ENCODE measurements at places on chromosomes 2 and 18.

DNA sequence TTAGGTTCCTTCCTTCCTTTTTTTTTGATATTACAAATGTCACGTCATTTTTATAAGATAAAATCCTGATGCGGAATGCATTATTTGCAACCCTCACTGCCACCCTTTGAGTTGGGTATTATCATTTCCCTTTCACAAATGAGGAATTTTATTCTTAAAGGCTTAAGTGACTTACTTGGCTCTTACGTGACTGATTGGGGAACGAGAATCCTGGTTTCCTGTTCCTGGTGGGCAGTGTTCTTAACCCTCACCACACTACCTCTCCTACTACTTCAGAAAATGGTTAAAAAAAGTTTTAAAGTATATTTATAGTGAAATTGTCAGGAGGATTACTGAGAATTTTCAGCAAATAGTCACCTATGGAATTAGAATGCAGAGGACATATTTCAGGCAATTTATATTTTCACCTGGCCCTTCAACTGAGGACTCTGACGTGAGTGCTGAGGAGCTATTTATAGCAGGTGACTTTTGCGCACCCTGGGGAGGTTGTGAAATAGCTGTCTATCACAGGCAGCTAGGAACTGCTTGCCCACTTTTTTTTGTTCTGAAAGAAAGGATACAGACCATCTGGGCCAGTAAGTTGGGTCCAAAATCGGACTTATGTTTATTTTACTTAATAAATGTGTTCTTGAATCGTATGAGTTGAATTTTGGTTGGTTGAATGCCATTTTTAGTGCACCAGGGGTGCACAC is 18.7 kb upstream of the RASGRP3 start:
- no peak for DNase-seq

DNA sequence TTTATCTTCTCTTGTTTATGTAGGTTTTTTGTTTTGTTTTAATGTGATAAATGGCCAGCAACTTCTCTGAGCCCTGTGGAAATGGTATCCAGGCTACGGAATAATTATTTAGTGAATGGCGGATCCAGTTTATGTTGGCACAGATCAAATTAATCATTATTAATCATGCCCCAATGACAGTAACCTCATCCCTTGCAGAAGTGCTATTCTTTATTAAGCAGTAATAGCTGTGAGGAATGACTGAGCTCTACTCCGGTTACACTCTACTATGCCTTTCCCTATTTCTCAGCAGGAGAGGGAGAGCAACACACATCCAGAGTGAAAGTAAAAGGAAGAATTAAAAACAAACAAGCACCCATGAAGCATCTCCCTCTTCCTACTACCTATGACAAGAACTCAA is 84.8 kb downstream of the SETBP1 start:
- DNase-seq: no peak

DNA sequence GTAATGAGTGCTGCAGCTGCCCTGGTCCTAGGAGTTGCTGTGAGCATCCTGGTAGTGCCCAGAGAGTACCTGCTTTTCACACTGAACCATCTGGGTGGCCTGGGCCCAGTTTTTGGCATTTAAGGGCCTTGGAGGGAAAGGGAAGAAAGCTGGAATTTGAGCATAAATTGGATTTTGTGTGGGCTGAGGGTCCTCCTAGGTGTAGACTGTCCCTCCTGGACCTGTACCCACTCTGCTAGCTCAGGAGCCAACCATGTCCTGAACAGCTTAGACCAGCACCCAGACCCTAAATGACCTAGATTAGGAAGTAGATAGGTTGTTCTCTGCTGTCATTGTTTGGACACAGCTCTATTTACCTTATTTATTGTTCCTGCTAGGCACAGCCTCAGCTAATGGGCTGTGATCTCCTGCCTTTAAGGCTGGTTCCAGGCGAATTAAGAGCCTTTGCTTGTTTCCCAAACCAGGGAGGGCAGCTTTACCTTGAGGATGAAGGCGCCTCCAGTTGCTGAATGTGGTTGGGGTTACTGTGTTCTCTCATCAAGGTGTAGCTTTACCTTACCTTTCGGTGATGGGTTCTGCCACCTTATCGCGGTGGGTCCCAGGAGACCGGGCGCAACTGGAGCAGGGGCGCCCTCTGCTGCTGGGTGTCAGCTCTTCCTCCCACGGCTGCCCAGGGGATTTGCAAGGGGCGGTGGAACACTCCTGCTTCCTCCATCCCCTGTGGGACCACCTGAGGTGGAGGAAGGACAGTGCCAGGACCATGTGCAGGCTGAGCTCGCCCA is 34.4 kb downstream of the ITGA6 start:
- no peak for DNase-seq

DNA sequence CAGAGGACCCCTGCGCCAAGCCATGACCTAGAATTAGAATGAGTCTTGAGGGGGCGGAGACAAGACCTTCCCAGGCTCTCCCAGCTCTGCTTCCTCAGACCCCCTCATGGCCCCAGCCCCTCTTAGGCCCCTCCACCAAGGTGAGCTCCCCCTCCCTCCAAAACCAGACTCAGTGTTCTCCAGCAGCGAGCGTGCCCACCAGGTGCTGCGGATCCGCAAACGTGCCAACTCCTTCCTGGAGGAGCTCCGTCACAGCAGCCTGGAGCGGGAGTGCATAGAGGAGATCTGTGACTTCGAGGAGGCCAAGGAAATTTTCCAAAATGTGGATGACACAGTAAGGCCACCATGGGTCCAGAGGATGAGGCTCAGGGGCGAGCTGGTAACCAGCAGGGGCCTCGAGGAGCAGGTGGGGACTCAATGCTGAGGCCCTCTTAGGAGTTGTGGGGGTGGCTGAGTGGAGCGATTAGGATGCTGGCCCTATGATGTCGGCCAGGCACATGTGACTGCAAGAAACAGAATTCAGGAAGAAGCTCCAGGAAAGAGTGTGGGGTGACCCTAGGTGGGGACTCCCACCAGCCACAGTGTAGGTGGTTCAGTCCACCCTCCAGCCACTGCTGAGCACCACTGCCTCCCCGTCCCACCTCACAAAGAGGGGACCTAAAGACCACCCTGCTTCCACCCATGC is 3.0 kb downstream of the PROC start:
- DNase-seq: no peak

GRCh38 chr18:64103986-64104385 is 44.9 kb downstream of the LINC00305 start:
- DNase-seq: no peak

GRCh38 chr2:218607436-218608115 is at the start of gene PLCD4:
TSS of gene PLCD4 (plus strand) at chr2:218607899. CDS start at chr2:218615740, 7,841 bp downstream.
- DNase-seq: peak; percentile 16

DNA sequence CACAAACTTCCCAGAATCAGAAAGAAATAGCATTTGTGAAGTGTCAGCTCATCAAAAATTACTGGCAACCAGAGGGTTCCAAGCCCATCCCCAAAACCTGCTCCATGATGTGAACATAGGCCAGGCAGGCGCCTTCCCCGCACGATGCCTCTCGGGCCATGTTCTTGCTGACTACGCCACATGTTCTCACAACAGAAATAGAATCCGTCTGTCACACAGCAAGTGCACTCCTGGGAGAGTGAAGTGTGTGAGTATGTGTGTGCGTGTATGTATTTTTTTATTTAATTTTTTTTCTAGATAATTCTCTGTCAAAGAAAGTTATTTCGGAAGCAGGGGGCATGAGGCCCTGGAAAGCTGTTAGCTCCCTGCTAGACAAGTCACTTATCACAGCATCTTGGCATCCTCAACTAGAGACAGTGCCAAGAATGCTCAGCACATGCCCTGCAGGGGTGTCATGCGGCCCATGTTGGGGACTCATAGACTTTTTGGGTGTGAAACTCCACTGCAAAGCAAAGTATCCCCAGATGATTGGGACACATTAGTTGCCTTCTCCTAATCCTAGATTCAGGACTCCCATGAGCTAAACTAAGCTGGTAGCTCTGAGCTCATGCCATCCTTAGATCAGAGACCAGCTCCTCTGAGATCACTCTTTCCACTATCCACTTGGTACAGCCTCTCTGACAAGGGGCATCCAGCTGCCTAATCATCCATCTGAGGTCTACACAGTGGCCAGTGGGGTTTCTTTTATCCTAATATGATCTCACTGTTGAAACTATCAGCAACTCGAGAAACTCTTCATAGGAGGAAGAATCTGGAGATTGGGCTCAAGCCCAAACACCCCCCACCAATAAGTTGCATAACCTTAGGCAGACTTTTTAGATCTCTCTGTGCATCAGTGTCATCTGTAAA is 53.2 kb upstream of the CYRIA start:
- no peak for DNase-seq

DNA sequence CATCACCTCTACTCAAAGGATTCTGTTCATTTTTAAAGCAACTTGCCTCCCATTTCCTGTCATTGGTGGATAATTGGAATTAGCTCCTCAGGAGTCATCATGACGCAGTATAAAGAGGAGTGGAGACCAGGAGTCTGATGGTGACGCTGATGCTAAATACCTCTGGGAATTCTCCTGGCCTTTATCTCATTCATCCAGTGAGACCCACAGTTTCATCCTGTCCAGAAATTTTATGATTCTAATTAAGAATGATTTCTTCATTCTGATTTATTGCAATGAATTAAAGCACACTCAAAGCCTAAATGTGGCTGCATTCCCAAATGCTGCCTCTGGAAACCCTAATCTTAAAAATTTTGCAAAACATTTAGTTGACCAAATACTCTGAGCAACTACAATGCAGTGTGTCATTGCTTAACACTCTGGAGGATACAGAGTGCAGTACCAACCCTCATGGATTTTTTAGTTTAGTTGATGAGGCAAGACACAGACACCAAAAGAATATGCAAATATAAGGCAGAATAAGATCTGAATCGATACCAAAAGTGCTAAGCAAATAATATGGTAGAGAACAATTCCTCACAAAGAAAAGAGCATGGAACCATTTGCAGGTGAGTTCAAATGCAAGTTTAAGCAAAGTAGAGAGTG is 236.2 kb downstream of the ETAA1 start:
- no peak for DNase-seq

GRCh38 chr2:9764153-9764778 is 79.0 kb upstream of the TAF1B start:
- DNase-seq: no peak

- DNase-seq: no peak
Measured at GRCh38 chr2:181977661-181978350, 7.8 kb upstream of the PPP1R1C start.

- DNase-seq: no peak
Measured at GRCh38 chr2:35963357-35963756, 392.2 kb upstream of the CRIM1 start.

DNA sequence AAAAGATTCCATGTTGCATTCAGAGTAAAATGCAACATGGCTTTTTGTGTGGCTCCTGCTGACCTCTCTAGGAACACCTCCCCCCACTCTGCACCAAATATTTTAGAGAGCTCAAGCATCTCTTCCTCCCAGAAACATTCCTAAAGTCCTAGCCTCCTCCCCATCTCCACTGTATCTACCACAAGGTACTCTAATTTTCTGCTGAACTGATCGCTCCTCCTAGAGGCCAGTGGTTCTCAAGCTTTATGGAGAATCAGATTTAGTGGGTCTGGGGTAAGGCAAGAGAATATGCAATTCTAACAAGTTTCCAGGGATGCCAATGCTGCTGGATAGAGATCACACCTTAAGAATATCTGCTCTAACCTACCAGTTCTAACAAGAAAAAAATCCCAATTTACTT is 89.5 kb upstream of the HNRNPA3 start:
- DNase-seq: no peak

DNA sequence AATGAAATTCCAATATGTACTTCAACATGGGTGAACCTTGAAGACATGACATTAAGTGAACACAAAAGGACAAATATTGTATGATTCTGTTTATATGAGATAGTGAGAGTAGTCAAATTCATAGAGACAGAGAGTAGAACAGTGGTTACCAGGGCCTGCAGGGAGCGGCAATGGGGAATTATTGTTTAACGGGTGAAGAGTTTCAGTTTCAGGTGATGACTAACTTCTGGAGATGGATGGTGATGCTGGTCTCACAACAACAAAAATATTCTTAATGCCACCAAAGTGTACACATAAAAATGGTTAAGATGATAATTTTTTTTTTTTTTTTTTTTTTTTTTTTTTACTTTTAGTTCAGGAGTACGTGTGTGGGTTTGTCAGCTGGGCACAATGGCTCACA is 109.4 kb upstream of the TMEM200C start:
- no peak for DNase-seq

DNA sequence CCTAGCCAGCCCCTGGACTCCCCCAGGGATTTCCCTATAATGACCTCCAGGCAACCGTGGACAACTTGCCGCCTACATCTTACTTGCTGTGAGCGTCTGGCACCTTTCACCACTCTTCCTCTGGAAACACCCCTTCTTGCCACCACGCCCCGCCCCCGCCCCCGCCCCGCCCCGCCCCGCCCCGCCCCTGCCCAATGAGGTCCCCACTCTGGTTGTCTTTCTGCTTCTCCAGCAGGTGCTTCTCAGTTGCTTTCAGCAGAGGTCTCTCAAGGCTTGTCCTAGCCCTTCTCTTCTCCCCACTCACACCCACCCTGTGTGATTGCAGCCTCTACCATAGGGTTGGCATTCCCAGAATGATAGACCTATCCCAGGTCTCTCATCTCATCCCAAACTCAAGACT is 214.5 kb downstream of the EN1 start:
- no peak for DNase-seq

DNA sequence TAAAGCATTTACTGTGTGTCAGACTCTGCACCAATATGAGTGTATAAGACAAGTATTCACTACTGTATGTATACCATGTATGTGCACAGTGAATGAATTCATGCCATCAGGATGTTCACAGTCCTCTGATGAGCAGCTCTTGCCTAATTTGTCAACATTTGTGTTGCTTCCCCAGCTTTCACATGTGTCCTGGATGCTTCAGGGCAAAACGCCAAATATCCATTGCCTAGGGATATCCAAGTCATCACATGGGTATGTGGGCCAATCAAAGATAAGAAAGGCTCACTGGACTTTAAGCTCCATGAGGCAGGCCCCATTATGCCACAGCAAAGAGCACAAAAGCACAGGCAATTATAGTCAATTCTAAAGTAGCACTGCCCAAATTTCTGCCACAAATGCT is 134.2 kb upstream of the CHAC2 start:
- DNase-seq: no peak

DNA sequence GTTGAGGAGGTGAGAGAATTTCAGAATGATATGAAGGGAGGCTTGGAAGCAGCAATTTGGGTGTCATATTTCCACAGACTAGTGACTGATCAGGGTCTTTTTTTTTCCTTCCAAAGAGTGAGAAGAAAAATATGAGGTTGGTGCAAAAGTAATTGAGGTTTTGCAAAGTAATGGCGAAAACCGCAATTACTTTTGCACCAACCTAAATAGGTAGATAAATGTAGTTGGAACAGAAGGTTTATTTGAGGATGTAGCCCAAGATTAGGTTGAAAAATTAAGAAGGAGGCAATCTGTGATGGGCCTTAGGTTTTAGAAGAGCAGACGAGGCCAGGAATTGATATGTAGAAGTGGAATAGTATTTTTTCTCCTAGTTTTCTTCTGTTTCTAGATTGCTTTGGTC is 7.8 kb upstream of the LTBP1 start:
- DNase-seq: no peak

GRCh38 chr2:88690591-88691338 is 708 bp upstream of the RPIA start:
- no peak for DNase-seq

- DNase-seq: no peak
Measured at GRCh38 chr2:10977003-10977402, 65.3 kb downstream of the KCNF1 start.

GRCh38 chr2:23669413-23670244 is 257.3 kb downstream of the ATAD2B start:
- DNase-seq: no peak

- DNase-seq: no peak
Measured at GRCh38 chr2:104975851-104976250, 62.0 kb upstream of the MRPS9 start.
